ENCODE measurements at places on chromosomes 1 and 21.

GRCh38 chr1:33296824-33297223 is 24.1 kb downstream of the A3GALT2 start:
- DNase-seq, result no peak

DNA sequence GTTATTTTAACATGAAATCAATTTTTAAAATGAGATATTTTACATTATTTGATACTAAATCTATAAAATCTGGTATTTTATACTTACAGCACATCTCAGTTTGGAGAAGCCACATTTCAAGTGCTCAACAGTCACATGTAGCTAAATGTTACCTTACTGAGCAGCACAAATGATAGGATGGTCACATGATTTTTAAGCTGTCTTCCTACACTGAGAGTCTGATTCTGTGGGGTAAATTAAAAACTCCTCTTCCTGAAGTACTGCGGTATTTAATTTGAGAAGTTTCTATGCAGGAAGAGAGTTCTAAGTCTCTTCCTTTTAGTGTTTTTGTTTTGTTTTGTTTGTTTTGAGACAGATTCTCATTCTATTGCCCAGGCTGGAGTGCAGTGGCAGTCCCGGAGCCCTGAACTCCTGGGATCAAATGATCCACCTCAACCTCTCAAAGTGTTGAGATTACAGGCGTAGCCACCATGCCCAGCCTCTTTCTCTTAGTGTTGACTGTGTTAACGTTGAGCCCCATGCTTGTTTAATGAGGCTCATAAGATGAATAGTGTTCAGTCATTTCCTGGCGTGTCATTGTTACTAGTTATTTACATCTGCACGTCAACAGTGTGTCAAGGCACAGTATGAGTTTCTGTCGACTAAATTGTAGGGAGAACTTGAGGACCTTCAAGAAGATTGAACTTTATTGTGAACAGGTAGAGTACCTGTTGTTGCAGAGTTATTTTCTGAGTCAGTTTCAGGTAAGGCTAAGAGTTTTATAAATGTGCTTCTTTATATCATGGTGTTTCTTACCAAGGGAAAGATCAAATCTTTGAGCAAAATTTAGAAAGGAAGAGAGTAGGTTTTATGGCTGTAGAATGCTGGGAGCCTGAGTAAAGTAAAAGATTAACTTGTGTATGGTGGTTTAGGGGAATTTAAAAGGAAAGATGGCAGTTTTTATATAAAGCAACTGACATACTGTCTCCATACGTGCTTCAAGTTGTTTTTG is 3.3 kb downstream of the CNST start:
- DNase-seq, result no peak

GRCh38 chr1:42340093-42340492 is 5.1 kb upstream of the FOXJ3 start:
- DNase-seq, result no peak

- DNase-seq, result no peak
Measured at GRCh38 chr21:38392661-38393060, 105.6 kb downstream of the ERG start.

DNA sequence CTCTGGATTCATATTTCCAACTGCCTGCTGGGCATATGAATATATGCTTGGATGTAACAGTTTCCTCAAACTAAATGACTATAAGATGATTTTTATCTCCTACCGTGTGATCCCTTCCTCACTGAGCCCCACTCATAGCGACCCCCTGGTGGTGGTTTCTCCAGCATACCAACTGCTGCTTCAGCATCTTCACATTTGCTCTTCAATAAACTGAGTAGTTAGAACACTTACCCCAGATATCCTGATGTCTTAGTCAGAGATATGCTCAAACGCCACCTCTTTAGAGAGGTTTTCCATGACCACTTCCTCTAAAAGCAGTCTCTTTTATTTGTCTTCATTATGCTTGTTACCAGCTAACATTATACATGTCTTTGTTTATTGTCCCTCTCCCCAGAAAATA is 10.2 kb upstream of the HNRNPR start:
- DNase-seq, result no peak

- DNase-seq, result peak; percentile 72
Measured at GRCh38 chr1:225766967-225767633, 10.5 kb upstream of the SRP9 start.

- no peak for DNase-seq
Measured at GRCh38 chr1:95221306-95221705, 12.7 kb upstream of the RWDD3 start.

DNA sequence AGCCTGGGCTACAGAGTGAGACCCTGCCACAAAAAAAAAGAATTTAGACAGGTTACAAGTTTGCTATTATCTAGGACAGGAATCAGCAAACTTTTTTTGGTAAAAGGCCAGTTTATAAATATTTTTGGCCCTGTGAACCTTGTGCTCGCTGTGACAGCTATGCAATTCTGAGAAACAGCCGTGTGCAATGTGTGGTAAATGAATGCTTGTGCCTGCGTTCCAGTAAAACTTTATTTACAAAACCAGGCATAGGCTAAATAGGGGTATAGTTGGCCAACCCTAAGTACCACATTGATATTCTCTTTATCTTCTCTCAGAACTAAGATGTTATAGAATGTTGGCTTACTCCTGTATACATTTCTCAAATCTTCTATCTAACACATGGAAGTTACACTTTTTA is 24.3 kb downstream of the FBXO28 start:
- no peak for DNase-seq

DNA sequence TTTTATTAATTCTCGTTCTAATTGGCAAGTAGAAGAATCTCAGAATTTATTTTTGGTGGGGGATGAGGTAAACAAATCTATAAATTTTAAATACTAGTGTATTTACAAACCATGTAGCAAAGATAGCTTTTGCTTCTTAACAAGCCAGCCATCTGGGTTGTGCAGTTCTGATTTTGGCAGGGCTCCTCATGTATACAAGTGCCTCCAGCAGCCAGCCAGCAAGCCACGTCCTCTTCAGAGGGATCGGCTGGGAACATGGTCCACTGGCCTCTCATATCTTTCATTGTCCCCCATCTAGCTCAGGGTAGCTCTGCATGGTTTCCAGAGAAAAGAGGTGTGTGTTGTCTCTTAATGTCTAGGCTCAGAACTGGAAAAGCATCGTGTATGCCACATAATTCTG is 659.1 kb downstream of the MRPL39 start:
- no peak for DNase-seq

DNA sequence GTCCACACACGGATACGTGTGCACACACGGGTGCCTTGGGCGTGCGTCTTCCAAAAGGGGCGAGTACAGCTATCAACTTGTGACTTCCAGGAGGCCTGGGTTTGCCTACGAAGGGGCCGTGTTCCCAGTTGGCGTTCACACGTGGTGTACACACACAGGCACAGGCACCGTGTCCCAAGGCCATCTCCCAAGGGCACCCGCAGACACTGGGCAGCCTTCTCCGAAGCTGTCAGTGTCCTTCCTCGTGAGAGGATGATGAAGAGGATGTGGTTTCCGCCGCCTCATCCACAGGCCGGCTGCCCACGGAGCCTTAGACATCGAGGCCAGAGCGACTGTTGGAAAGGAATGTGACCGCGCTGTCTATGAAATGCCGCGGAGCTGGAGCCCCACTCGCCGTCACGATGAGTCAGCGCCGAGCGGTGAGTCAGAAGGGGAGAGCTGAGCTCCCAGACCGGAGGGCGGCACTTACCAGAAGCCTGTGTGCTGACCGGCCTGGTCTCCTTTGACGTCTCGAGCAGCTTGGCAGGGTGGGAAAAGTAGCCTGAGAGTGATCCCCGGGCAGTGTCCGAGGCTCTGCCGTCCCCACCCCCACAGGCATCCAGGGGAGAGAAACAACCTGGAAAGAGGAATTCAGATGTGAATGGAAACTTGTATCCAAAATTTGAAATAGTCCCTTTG is 141.4 kb upstream of the ARHGEF16 start:
- DNase-seq, result peak; percentile 95

Measured in ovary (tissue), 10 donors.